ENCODE measurements at places on chromosomes 7 and 10.

DNA sequence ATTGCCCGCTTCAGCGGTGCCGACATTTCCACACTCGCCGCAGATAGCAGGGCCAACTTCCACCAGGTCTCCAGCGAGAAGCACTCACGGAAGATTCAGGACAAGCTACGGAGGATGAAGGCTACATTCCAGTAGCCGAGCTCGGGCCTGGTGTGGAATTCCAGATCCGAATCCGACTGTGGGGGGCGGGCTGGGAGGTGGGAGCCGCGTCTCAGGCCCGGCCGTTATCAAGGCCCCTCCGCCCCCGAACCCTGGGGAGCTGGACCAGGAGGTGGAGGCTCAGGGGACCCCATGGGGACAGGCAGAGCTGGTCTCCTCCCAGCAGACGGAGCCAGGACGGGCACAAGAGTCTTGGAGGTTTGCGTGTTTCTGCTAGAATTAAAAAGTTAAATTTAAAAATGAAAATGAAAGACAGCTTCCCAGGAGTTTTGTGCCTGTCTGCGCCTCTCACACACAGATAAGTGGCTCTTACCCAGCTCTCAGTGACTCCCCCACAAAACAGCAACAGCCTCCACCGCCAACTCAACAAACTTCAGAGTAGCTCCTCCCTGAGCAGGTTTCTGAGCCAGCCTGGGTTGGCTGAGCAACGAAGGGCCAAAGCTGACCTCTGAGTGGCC is 5.2 kb upstream of the UTF1 start:
- no peak for DNase-seq

DNA sequence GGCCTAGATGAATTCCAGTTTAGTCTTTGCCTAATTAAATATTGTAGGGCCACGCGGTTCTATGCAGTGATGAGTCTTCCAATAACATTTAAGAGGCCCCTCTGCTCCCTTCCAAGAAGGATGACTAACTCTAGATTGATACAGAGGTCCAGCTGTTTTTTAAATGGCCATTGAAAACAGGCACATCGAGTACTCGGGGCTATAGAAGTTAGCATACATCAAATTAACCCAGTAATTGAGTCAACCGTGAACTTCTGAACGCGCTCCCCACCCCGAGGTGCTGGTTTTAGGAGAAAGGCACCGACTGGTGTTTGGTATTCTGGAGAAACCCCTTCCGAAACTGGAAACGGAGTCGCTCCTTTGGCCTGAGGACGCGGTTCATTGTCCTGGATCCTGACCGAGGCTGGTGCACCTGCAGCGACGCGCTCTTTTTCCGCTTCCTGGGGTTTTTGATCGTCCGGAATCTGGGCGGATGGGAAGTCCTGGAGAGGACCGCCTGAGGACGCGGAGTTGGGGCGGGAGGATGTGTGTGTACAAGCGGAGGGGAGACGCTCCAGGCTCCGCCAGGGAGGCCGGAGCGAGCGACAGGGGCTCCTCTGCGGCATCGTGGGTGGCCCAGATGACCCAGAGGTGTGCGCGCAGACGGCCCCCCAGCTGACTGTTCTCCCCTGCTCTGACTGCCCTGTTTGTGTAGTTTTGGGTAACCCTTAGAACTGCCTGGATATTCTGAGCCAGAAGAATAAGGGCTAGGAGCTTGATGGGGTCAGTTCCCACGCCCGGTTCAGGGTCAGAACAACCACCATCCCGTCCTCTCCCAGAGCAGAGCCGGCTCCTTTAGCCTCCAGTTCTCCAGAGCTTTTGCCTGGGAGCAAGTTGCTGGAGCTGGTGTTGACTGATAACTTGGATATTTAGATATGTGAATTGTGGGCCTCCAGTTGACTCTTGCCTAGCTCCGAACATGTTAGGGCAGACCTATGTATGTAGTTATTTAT is 711 bp downstream of the FAM221A start:
- DNase-seq: no peak

GRCh38 chr10:92284112-92284704 is 6.7 kb downstream of the CPEB3 start:
- no peak for DNase-seq

DNA sequence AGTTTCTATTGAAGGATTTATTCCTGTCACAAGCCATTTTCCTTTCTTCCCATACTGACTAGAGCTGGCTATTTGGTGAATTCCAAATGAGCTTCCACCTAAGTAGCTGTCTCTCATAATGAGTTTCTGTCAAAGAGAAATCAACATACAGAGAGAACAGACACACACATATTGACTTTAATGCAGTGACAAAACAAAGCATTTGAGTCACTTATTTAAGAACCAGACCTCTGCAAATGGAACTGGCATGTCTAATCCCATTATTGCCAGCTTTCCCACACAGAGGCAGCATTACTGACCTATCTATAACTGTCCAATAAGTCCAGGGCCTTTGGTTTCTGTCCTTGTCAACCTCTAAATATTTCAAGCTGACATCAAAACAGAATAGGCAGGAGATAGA is 179.3 kb upstream of the CSTF2T start:
- no peak for DNase-seq

- DNase-seq: no peak
Observed at GRCh38 chr10:12617191-12618175, 268.1 kb downstream of the CAMK1D start.
